ENCODE measurements at places on chromosomes 2 and 18.

DNA sequence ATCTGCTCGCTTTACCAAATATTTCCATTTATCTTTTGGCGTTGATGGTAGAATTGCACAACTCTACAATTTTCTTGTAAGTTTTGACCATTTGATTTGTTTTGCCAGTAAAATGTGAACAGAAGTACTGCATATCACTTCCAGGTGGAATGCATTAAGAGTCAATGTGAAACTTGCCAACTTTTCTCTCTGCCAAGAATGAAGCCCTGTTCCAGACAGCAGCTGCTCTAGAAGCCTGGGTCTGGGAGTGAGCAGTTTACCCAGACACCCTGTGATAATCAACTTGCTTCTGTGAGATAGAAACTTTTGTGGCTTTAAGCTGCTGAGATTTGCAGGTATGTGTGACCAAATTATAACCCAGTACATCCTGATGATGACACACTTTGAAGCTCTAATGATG, 115.9 kb upstream of the SYT4 start:
- H3K4me3 ChIP-seq, result no peak overlapping the region
- no peaks in the 10 kb centered on the region for H3K4me1 ChIP-seq
- H3K36me3 ChIP-seq, result no peaks in the 10 kb centered on the region
- no peaks in the 10 kb centered on the region for H3K27me3 ChIP-seq

GRCh38 chr18:6413579-6414117, 1.1 kb downstream of the L3MBTL4 start:
- no peak for DNase-seq
- H3K36me3 ChIP-seq, result no peaks in the 10 kb centered on the region
- no peaks in the 10 kb centered on the region for H3K27me3 ChIP-seq
- peak overlapping the region; percentile 93 for H3K27ac ChIP-seq
- peaks cover 23% of the 10 kb centered on the region for H3K4me1 ChIP-seq

DNA sequence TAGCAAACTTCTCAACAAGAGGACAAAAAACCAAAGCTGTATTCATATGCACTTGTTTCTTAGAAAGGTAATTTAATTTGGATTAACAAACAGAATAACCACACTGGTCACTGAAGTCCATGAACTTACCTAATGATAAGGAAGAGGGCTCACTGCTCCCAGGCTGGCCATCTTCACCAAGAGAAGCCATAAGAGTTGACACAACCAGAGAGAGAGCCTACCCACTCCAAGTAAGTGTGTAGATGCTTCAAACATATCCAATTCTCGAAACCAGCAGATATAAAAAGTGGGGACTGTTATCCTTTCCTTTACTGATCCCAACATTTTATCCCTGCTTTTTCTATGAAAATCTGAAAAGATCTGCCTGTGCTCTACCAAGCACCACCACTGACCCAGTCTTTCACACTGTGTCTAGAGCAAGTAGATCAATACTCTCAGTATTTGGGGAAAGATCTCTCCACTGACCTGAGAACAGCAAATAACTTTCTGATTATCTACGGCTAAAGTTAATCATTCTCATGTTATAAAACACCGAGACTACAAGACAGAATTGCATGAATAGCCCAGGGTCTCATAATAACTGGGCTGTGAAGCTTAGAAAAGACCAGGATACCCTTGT, 111.5 kb upstream of the RNU4ATAC start:
- no peaks in the 10 kb centered on the region for H3K4me1 ChIP-seq
- no peak overlapping the region for H3K4me3 ChIP-seq
- no peaks in the 10 kb centered on the region for H3K27me3 ChIP-seq
- peaks cover 46% of the 10 kb centered on the region for H3K36me3 ChIP-seq

DNA sequence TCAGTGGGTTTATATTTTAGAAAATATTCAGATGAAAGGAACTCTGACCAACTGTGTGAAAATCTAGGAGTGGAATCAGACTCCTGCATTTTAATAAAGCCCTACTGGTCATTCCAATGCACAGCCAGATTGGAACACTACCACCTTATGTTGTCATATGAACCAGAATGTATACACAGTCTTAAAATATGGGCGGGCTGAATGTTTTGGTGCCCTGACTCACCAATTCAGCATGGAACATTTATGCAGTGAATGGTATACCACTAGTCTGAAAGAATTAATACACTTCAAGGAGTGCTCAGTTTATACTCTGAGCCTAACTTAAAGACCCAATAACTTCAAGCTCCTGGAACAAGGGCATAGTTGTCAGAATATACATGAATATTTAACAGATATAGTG, 280.9 kb upstream of the TCF4 start:
- H3K27ac ChIP-seq, result no peak overlapping the region
- H3K4me3 ChIP-seq, result no peak overlapping the region
- H3K27me3 ChIP-seq, result no peaks in the 10 kb centered on the region
- H3K4me1 ChIP-seq, result no peaks in the 10 kb centered on the region

DNA sequence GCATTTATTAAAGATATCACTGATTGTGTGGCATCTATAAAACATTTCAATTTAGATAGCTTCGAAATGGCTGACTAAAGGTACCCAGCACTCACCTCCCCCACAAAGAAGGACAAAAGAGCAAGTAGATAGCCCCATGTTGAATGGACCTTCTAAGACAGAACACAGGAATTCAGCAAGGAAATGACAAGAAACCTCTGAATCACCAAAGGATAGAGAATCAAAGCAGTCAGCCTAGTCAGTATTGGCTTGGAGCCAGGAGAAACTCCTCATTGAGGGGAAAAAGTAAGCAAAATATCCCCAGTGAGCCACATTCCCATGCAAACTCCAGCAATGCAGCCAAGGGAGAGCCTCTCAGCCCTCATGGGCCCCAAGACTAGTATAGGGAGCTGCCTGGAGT, 113.7 kb downstream of the BARD1 start:
- H3K27ac ChIP-seq, result no peak overlapping the region
- H3K36me3 ChIP-seq, result no peaks in the 10 kb centered on the region
- no peaks in the 10 kb centered on the region for H3K27me3 ChIP-seq
- no peak for DNase-seq

GRCh38 chr2:27042159-27042661, 9.3 kb upstream of the AGBL5 start:
- H3K4me3 ChIP-seq, result peak overlapping the region; percentile 66
- H3K27me3 ChIP-seq, result no peaks in the 10 kb centered on the region
- peak overlapping the region; percentile 94 for H3K27ac ChIP-seq
- peaks cover 46% of the 10 kb centered on the region for H3K4me1 ChIP-seq
- peak; percentile 58 for DNase-seq
- peaks cover 58% of the 10 kb centered on the region for H3K36me3 ChIP-seq

GRCh38 chr2:138079976-138080375, 115.7 kb downstream of the HNMT start:
- H3K4me3 ChIP-seq, result no peak overlapping the region
- H3K27me3 ChIP-seq, result no peaks in the 10 kb centered on the region
- no peak overlapping the region for H3K27ac ChIP-seq
- H3K4me1 ChIP-seq, result no peaks in the 10 kb centered on the region

DNA sequence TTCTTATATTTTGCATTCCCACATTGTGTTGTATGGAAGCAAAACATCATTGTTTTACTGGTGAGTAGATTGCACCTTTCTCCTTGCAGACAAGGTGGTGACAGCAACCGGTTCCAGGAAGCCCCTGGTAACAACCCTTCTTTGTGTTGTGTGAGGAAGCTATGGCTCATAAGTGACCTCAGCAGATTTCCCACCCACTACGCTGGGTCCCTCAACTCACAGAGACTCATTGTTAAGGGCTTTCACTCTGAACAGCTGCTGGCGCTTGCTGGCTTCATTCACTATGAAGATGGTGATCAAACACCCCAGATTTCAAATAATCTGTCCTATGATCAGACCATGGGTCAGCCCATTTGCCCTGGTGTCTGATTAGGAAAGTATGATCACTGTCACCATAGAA, 53.4 kb downstream of the WIPF1 start:
- no peak overlapping the region for H3K27ac ChIP-seq
- no peaks in the 10 kb centered on the region for H3K4me1 ChIP-seq
- H3K36me3 ChIP-seq, result no peaks in the 10 kb centered on the region
- no peak for DNase-seq
- no peak overlapping the region for H3K4me3 ChIP-seq

DNA sequence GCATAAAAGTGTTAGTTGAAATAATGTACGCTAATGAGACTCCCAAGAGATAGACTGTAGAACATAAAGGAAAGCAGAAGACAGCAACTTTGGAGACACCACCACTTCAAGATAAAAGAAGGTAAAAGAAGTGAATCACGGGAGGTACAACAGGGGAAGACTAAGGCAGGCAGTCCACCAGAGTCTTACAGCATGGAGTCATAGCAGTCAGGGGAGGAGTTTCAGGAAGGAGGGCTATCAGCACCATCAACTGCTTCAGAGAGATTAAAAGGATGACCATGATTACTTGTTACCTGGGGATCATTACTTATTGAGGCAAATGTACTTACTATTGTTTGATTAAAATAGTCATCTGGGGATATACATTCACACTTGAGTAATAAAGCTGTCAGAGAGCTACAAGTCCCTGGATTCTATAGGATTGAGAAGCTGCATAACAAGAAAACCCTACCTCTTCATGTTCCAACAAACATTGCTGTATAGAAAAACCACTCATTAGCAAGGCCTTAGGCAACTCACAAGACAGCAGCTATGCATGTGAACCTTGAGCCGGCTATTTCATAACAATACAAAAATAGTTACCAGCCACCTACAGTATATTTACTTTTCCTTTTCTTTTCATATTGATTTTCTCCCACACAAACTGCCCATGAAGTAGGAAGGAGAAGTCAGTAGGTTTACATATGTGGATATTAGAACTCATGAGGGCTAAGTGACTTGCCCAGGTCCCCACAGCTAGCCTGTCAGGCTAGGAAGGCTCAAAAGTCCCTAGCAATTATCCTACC, 101.7 kb downstream of the PDE11A start:
- H3K27me3 ChIP-seq, result no peaks in the 10 kb centered on the region
- H3K4me3 ChIP-seq, result no peak overlapping the region
- no peak for DNase-seq
- H3K27ac ChIP-seq, result no peak overlapping the region
- no peaks in the 10 kb centered on the region for H3K4me1 ChIP-seq

DNA sequence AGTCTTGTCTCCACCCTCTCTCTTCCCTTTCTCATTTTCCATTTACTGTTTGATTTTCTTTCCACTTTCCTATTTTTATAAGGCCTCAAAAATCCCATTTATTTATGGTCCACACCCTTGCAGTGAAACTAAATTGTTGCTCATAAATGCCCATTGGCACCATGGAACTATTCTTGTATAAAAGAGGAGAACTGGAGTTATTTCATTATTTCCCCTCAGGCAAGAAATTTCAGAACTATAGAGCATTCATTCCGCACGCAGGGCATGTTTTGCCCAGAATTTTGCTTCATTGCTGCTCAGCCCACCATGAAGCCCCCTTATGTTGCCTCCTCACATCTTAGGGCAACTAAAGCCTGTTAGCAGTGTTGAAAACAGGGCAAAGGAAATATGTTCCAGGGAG, 113.7 kb upstream of the MMADHC start:
- no peak for DNase-seq
- no peak overlapping the region for H3K4me3 ChIP-seq
- no peak overlapping the region for H3K27ac ChIP-seq
- H3K4me1 ChIP-seq, result no peaks in the 10 kb centered on the region
- H3K27me3 ChIP-seq, result no peaks in the 10 kb centered on the region

DNA sequence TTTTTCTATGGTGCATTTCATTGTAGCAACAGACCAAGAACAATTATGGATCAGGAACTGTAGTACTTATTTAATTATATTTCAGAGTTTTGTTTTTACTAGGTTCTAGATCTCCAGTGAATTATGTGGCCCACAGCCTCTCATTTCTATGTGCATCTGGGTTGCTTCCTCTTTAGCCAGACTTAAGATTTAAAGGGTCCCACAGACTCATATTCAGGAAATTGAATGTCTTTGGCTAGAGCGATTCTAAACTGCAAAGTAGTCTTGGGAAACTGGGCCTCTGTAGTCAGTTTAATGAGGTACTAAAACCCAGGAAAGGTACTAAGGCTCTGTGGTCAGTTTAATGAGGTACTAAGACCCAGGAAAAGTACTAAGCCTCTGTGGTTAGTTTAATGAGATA, 94.4 kb downstream of the LYPD6B start:
- H3K4me1 ChIP-seq, result no peaks in the 10 kb centered on the region
- no peak overlapping the region for H3K4me3 ChIP-seq
- peaks cover 11% of the 10 kb centered on the region for H3K27me3 ChIP-seq
- no peaks in the 10 kb centered on the region for H3K36me3 ChIP-seq
- no peak overlapping the region for H3K27ac ChIP-seq

- H3K4me1 ChIP-seq, result no peaks in the 10 kb centered on the region
- no peak for DNase-seq
- no peaks in the 10 kb centered on the region for H3K36me3 ChIP-seq
- H3K4me3 ChIP-seq, result no peak overlapping the region
Observed at GRCh38 chr2:71646028-71646427, 192.7 kb downstream of the DYSF start.

DNA sequence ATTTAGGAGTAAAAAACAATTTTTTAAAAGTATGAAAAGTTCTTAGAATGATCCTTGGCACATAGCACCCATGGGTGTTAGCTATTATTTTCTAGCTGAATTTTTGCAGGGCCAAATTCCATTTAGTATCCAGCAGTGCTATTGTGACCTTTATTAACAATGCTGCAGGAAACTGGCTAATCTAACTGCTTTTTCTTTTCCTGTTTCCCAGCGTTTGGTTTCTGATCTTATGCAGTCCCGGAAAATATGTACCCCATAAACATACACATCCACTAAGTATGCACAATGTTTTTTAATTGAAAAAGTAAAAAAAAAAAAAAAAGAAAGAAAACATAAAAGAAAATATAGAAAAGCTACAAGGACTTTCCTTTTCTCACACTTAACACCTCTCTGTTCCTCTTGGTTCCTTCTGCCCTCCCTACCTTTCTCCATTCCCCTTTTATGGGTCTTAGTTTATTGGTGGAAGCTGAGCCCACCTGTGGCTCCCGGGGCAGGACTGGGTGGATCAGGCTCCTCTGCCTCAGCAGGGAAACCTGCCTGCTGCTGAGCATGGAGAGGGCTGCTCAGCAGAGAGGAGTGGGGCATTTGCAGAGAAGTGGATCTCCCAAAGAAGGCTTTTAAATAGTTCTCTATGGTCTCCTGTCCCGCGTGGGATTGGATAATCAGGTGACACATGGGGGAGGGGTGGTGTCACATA, 9.3 kb upstream of the SLC16A14 start:
- H3K4me3 ChIP-seq, result no peak overlapping the region
- peaks cover 5% of the 10 kb centered on the region for H3K27me3 ChIP-seq
- no peak for DNase-seq
- no peaks in the 10 kb centered on the region for H3K4me1 ChIP-seq
- no peak overlapping the region for H3K27ac ChIP-seq
- no peaks in the 10 kb centered on the region for H3K36me3 ChIP-seq

GRCh38 chr2:174868878-174869277, 104.6 kb upstream of the CHRNA1 start:
- DNase-seq, result no peak
- H3K4me3 ChIP-seq, result no peak overlapping the region
- H3K27ac ChIP-seq, result no peak overlapping the region
- no peaks in the 10 kb centered on the region for H3K4me1 ChIP-seq

DNA sequence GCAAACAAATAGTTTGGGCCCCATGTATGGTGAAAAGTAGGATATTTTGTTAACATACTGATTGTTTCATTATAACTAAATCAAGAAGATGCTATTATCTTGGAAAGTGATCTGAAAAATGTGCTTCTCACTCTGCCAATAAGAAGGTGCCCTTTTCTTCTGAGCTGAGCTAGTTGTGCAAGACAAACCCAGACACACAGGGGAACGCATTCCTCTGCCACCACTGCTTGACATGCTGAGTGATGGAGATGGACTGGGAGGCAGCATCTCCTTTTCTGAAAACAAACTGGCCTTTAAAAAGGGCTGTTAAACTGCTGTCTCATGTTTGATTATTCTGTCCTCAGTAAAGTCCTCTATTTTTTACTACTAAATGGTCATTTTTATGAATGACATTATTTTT, 1989.9 kb upstream of the CELF4 start:
- DNase-seq, result no peak
- H3K4me1 ChIP-seq, result no peaks in the 10 kb centered on the region
- no peaks in the 10 kb centered on the region for H3K36me3 ChIP-seq
- H3K27me3 ChIP-seq, result no peaks in the 10 kb centered on the region
